ENCODE measurements at places on chromosomes 7 and 10. TPM values are rescaled to one million over a fixed set of nuclear protein-coding genes. Genes with fewer than 3 reads are reported as not detected.

DNA sequence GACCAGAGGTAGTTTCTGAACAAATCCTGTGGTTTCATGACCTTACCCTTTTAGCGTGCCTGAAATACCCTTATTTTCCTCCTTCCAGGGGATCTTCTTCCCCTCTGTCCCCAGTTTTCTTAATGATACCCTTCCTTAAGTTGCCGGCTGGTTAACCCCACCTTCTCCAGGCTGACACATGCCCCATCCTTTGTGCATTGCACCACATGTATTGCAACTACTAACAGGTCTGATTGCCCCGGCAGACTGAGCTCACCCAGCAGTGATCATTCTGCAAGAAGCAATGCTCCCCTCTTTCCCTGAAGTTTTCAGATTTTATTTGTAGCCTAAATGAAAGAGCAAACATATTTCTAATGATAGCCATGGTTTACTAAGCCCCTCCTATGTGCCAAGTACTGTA lies 108.2 kb downstream of the HIP1 start:
- no peak for DNase-seq

NPSR1 gene
- not detected for total RNA-seq

DNA sequence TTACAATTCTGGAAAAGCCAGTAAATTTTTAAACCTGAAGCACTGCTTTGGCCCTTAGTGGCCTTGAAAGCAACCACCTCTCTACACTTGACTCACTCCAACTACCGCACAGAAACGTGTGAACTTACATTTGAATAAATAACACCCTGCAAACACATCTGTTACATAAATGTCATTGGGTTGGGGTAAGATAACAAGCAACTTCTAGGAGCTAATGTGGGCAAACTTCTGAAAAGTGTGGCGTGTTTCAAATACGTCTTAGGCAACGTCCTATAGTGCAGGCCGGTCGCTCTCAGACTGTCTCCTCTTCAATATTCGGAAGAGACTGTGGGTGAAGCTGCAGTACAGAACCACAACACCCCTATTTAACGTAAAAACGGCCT lies 474 bp downstream of the ORC5 start:
- peak; percentile 30 for DNase-seq

SEC31B gene
- 172 TPM for total RNA-seq

- no peak for DNase-seq
These were observed 56.7 kb upstream of the KIAA1217 start for GRCh38 chr10:24152270-24152669.

LRRC18 gene
- 0.16 TPM for total RNA-seq

DNA sequence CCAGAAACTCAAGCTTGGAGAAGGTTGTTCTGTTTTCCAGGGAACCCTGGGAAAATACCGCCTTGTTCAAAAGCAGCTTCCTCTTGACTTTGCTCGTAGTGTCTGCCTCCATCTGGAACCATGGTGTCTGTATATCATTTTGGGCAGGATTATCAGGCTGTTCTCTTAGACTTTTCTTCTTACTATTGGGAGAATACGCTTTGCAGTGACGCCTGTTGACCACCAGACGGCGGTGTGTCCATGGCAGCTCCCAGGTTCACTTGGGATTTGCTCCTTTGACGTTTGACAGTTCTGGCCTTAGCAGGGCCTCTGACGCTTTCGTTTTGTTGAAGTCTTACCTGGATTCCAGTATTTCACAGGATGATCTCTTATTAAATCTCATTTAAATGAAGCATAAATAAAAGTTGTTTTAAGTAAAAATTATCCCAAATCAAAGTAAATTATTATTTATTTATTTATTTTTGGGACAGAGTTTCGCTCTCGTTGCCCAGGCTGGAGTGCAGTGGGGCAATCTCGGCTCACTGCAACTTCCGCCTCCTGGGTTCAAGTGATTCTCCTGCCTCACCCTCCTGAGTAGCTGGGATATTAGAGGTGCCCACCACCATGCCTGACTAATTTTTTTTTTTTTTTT lies 41.8 kb upstream of the GJD4 start:
- DNase-seq: peak; percentile 56

DNA sequence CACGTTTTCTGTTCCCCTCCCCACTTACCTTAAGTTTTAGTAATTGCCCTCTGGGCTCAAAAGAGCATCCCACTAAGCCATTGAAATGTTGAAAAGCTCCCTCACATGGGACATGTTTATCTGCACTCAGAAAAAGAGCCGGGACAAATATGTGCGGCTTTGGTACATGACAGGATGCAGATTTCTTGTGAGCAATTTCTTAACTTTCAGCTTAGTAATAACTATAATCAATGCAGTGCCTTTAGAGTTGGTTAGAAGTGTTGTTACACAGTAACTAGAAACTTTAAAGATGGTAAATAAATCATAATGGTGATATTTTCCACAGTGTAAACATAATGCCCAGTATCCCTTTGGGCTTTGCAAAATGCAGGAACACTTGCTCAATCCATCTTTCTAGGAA lies 89.2 kb downstream of the ZNF365 start:
- DNase-seq: no peak

DOCK1 gene
- not detected for total RNA-seq

GSTO2 gene
- 0.94 TPM for total RNA-seq

SUN3 gene
- not detected for total RNA-seq

ABCB1 gene
- 4.8 TPM for total RNA-seq

DNA sequence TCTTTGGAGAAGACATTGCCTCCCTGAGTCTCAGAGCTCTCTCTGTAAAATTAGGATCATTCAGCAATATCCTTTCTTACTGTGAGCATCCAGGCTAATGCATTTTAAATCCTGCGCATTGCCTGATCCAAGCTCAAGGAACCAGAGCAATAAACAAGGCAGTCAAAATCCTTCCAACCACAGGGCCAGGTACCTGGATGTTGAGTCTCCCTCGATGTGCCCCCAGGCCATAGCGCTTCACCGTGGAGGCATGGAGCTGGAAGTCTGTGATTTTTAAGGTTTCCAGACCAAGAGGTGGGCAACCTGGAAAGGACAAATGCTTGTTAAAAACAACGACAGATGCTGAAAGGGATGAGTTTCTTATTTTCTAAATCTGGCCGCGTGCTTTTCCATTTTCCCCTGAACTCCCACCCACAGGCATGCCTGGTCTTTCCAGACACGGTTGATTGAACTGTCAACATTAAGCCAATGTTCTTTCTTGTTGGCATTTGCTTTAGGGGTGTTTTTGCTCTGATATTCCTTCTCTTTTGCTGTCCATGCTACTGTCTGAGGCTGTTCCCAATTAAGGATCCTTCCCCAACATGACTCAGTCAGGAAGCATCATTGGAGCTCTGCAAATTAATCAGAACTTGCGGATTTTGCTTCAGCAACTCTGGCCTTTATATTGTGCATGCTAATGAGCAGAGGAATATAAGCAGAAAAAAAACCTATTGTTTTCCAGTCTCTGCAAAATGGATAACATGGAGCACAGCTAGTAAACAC lies 29.0 kb downstream of the CPXM2 start:
- no peak for DNase-seq
